ENCODE measurements at places on chromosomes 12 and 14.
A peak's percentile ranks its signal among the peaks of the same experiment; 100 is the strongest.

GRCh38 chr12:20476551-20476950 lies 108.2 kb downstream of the PDE3A start:
- DNase-seq: no peak

GRCh38 chr14:63650256-63650952 lies 8.7 kb upstream of the WDR89 start:
- DNase-seq: no peak

DNA sequence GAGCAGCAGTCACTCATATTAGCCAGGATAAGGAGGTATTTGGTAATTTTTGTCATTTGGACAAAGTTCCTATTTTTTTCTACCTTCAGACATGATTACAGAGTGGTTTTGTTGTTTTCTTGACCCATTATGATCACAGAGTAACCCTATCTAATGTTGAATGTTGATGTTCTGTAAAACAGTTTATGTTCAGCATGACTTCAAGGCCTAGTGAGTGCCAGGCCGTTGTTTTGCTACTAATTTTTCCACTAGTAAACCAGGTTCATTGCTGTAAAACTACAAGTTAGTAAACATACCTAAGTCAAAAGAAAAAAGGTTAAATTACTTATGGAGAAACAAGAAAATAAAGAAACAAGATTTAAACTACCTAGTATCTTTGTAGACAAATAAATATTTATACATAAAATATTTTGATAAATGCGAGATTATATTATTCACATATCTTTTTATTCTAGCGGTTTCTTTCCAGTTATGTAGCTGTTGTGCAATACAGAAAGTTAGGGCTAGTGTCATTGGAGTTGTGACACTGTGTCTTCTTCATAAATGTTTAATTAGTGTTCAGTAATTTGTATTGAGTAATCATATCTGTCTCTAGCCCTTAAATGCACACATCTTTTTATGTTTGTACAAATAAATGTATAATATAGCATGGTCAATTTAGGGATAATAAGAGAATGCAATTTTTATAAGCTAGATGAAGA lies 16.5 kb downstream of the ETNK1 start:
- DNase-seq: no peak

DNA sequence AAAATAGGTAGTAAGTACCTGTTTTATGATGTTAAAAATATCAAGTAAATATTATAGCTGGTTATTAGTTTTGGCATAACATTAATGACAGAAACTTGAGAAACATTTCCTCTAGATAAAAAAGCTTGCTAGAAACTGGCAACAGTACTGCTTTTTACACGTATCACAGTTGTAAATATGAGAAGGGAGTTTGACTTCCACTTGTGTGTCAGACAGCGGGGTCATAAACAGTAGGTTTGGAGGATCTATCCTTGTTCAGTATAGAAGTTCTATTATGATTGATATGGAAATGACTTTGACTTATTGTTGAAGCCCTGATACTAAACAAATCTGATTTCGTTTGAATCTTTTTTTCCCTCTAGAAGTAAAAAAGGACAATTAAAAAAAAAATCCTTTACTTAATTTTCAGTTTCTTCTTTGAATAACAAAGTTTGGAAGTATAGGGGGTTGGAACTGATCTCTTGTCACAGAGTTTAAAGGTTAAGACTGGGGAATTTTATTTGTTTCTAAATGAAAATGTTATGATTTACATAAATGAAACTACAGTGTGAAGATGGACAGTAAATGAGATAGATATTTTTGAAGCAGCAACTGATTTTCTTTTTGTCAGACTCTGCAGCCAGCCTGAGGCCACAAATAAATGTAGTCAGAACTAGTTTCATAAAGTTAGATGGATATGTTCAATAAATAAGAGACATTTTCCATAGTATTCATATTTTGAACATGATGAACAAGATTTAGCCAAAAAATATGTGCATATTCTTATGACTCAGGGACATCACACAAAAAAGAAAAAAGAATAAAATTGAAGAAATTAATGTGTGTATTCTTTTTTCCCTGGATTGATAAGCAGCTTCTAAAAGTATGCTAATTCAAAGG lies 50.1 kb downstream of the WNK1 start:
- peak; percentile 53 for DNase-seq

GRCh38 chr12:57803319-57803893 lies 15.1 kb downstream of the AVIL start:
- peak; percentile 65 for DNase-seq

GRCh38 chr14:36113341-36113740 lies 63.2 kb downstream of the PTCSC3 start:
- DNase-seq: no peak

DNA sequence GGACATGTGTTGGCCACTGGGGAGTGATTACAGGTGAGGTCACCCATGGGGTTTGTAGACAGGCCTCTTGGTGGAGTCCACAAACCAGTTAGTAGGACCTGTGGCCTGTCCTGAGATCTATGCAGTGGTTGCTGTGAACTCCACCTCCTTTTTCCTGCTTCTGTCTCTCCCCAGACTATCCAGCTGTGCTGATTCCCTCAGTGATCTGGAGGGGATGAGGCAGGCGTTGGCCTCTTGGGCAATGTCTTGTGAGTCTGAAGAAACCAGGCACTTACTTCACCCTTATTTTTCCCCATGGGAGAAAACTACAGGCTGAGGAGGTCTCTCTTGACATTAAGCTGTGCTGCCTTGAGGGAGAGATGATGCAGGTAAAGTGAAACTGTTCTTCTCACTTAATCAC lies 257.2 kb upstream of the PRICKLE1 start:
- no peak for DNase-seq

DNA sequence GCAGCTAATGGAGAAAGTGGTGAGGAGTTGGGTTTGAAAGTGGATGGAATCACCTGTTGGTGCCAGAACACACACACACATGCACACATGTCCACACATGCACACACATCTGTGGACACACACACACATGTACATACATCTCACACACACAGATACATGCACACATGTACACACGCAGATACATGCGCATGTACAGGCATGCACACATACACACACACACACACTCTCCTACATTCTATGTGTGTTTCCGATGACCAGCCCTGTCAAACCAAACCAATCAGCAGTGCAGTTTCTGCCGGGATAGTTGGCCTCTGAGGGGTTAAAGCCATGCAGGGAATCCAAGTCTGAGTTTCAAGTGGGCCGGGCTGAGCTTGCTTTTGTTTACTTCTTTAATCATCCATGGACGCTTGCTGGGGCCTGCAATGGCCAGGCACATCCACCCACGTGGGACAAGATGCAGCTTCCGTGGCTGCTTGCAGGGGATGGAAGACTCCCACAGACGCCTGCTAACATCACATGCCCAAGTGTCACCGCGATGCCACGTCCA lies 52.5 kb downstream of the GALNT9 start:
- no peak for DNase-seq

DNA sequence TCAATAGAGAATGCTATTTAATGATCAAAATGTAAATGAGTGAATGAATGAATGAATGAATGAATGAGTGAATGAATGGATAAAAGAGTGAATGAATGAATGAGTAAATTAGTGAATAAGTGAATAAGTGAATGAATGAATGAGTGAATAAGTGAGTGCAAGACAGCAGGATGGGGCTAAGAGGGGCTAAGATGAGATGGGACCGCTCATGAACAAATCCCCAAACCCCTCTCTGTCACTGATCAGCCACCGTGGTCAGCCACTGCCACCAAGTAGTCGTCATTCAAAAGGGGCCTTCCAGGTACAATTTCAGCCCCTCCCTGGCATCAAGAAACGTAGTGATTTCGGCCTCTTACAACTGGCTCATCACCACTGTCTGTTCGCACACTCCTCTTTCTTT lies 79.2 kb downstream of the BCL11B start:
- no peak for DNase-seq

DNA sequence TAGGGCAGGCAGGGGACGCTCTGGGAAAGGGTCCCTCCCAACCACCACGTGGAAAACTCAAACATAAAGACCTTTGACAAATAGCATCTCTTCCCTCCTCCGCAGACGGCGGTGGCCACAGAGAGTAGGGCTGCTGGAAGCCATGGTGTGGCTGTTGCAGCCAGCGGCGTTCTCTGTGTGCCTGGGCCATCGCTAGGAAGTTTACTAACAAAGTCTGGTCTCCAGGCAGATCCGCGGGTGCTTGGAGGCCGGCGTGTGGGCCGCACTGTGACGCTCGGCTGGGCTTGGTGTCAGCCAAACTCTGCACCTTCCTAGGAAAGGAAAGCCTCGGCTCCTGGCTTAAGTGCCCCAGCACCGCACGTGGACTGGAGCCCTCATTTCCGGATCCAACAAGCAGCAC lies 65.6 kb downstream of the CCDC88C start:
- DNase-seq: no peak

GRCh38 chr14:95236221-95236620 lies 78.9 kb upstream of the DICER1 start:
- no peak for DNase-seq

- DNase-seq: no peak
These were observed 60.0 kb downstream of the PPP2R5C start for GRCh38 chr14:101821528-101821927.

DNA sequence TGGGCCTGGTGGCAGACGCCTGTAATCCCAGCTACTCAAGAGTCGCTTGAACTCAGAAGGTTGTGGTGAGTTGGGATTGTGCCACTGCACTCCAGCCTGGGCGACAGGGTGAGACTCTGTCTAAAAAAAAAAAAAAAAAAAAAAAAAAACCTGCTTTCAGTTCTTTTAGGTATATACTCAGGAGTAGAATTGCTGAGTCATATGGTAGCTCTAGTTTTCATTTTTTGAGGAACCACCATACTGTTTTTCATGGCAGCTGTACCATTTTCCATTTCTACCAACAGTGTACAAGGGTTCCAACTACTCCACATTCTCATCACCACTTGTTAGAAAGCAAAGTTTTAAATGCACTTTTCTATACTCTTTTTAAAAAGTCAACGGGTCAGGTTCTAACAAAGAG lies 119.8 kb downstream of the DPF3 start:
- DNase-seq: no peak

- DNase-seq: no peak
These were observed 280.6 kb upstream of the RTL1 start for GRCh38 chr14:101184104-101184455.

DNA sequence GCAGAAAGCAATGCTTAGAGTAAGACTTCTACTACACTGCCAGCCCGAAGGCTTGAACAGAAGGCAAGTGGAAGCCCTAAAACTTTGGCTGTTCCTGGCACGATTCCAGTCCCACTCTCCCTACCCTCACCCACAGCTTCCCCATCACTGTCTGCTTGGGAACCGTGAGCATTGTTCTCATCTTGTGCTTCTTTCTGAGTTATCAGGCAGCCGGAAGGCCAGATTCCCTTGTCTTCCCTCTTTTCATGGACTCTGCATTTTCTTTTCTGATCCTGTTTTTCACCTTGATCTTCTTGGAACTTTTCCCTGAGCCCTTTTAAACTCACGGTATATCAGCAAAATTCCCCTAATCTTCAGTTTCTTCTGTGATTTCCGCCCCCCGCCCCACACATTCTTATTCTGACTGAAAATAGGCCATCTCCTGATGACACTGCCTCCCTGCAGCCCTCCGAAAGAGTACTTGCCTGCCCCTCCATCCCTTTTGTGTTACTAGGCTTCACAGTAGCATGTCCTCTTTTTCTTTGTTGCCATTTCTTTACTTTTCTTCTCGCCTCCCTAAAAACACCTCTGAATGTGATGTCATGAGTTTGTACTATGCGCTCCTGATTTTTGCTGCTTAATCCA lies 29.9 kb downstream of the RCOR1 start:
- no peak for DNase-seq

- DNase-seq: peak; percentile 24
These were observed 58.3 kb upstream of the HECTD1 start for GRCh38 chr14:31265701-31266398.

DNA sequence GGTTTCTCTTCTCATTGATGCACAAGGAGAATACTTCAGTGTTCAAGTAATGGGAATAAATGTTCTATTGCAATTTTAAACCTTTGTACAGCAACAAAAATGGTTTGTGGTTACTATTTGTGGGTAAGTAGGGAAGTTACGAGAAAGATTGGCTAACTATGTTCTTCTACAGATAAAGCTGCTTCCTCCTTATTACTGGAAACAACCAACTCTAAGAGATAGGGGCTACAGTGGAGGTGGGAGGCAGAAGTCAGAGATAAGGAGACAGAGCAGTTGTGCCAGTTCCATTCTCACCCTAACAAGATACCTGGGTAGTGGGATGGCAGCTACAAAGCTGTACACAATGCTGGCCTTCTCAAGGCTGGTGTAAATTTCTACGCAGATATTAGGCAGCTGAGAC lies 16.2 kb downstream of the NOXRED1 start:
- DNase-seq: no peak

DNA sequence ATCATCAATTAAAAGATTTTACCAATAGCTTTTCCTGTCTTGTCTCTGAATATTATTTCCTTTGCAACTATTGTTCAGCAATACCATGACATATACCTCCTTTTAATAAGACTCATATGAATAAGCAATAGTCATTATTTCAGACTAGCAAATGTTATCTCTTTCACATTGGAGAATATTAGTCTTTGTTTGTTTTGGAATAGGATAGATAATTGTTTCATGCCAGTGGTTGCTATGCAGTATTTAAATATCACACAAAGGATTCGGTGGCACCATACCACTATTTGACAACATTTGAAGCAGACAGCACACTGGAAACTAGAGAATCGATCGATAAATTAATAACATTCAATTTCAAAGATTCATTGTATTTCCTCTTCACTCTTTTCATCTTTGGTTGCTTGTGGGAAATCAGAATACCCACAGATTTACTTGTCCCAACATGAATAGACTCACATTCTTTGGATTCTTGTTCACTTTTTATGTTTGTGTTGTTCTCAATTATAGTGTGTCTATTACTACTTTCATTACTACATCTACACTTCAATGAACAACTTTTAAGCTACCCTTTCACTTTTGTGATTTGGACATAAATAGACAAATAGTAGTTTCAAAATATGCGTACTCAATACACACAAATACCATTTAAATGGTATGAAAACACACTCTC lies 42.7 kb upstream of the TBPL2 start:
- DNase-seq: peak; percentile 5

- no peak for DNase-seq
These were observed 100.5 kb upstream of the TMCC3 start for GRCh38 chr12:94750864-94751263.

DNA sequence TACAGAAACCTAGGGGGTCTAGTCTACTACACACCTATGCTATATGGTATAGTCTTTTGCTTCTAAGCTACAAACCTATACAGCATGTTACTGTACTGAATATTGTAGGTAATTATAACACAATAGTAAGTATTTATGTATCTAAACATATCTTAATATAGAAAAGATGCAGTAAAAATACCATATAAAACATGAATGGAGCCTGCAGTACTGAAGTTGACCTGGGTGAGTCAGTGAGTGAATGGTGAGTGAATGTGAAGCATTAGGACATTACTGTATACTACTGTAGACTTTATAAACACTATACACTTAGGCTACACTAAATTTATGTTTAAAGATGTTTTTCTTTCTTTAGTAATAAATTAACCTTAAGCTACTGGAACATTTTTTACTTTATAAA lies 13.1 kb upstream of the ABCD2 start:
- no peak for DNase-seq

GRCh38 chr14:69615121-69615495 lies 3.7 kb downstream of the SUSD6 start:
- DNase-seq: no peak

GRCh38 chr14:54572316-54572715 lies 5.4 kb downstream of the SAMD4A start:
- no peak for DNase-seq
